ENCODE measurements at places on chromosomes 5 and 9. TPM values are rescaled to one million over a fixed set of nuclear protein-coding genes. Genes with fewer than 3 reads are reported as not detected.

- H3K27ac ChIP-seq, result no peak overlapping the region
- H3K27me3 ChIP-seq, result no peaks in the 10 kb centered on the region
- H3K4me3 ChIP-seq, result no peak overlapping the region
- H3K36me3 ChIP-seq, result no peaks in the 10 kb centered on the region
Observed at GRCh38 chr5:118788351-118788750, 200.0 kb downstream of the DTWD2 start.

DNA sequence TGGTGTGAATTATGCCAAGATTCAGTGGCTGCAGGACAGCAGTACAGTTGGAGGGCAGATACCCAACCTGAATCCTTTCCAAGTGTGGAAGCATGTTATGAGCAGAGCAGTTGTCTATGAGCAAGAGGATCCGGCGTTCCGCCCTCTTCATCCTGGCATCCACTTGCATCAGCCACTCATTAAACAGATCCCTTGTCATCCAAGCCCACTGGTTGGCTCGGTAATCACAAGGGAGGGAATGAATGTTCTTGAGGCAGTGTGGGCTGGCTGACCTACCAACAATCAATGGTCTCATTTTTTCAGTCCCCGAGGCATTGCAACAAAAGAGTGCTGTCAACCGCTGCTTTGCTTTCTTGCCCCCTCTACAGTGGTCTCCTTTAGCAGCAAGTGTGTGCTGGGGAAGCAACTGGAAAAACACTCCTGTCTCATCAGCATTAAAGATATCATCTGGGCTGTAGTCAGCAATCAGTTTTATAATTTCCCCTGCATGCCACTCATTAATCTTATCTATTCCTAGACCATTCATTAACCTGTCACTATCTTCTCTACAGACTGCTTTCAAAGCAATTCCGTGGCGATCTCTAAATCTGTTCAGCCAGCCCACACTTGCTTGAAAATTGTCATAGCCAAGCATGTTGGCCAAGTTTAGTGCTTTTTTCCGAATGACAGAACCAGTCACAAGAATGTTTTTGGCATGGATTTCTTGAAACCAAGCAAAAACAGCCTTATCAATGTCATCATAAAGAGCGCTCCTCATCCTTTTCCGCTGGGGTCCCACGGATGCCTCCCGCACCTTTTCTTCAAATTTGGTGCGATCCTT is 4.9 kb downstream of the TIGD6 start:
- H3K27ac ChIP-seq, result no peak overlapping the region
- peaks cover 13% of the 10 kb centered on the region for H3K36me3 ChIP-seq
- peaks cover 8% of the 10 kb centered on the region for H3K4me1 ChIP-seq
- H3K4me3 ChIP-seq, result no peak overlapping the region
- no peaks in the 10 kb centered on the region for H3K27me3 ChIP-seq
- DNase-seq, result no peak

- H3K4me3 ChIP-seq, result no peak overlapping the region
- H3K27me3 ChIP-seq, result no peaks in the 10 kb centered on the region
Observed at GRCh38 chr5:78331523-78332080, 28.8 kb upstream of the SCAMP1 start.

DNA sequence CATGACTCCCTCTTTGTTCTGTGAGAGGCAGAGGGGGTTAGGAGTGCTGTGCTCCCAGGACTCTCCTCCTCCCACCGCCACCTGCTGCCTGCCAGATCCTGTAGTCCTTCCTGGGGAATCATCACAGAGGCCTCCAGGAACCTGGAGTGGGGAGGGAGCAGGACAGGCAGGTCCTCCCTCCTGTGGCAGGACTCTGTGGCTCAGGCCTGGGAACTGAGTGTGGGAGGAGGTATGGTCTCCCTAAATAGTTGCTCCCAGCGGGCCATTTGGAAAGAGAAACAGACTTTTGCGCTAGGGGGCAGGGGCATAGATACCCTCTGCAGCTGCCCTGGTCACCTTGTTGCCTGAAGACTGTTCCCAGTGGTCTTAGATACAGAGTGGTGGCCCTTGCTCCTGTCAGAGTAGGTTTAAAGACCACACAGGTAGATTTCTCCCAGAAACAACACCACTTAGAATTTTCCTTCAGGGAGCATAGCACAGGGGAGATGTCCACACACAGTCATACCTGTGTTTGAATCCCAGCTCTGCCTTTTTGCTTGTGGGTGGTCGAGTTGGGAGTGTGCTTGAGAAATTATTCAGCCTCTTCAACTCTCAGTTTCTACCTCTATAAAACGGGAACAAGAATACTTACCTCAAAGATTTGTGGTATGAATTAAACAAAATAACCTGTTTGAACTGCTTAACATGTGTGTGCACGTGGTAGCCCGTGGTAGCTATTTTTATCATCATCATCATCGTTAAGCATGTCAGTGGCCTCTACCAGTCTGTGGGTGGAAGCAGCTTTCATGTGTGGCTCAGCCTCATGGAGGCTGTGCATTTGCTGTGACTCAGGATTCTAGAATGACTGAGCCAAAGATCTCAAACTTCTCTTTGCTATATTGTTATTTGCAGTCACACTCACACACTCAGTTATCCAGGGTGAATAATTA is 55.8 kb downstream of the SLC22A5 start:
- no peaks in the 10 kb centered on the region for H3K27me3 ChIP-seq
- DNase-seq, result no peak
- peaks cover 98% of the 10 kb centered on the region for H3K4me1 ChIP-seq
- H3K36me3 ChIP-seq, result no peaks in the 10 kb centered on the region
- H3K4me3 ChIP-seq, result peak overlapping the region; percentile 11

DNA sequence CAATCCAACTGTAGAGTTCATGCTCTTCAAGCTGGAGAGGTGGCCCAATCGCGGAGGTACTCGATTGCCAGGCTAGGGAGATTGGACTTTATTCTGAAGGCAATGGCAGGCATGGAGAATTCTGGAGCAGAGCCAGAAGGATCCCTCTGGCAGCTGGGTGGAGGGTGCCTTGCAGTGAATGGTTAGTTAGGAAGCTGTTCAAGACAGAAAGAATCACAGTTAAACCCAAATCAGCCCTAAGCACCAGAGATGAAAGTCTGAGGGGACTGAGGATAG is 182.4 kb downstream of the RGS3 start:
- H3K4me3 ChIP-seq, result no peak overlapping the region
- no peaks in the 10 kb centered on the region for H3K36me3 ChIP-seq
- no peaks in the 10 kb centered on the region for H3K27me3 ChIP-seq
- no peak for DNase-seq
- no peak overlapping the region for H3K27ac ChIP-seq
- H3K4me1 ChIP-seq, result no peaks in the 10 kb centered on the region

DNA sequence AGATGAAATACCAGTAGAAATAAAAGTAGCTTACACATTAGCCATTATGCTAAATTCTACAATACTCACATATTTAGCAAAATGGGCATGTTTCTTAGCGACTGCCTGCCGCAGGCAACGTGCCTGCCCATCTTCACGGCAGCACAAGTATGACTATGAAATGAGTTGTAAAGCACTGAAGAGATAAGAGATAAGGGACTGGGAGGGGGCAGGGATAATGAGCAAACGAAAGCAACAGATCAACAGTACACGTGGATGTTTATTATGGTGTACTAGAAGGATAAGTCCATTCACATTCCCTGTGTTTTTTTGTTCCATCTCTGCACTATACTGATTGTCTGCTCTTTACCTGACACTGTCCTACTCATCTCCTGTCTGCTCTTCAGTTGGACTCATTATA is 44.1 kb upstream of the KCNN2 start:
- no peaks in the 10 kb centered on the region for H3K27me3 ChIP-seq
- no peak overlapping the region for H3K27ac ChIP-seq
- no peak for DNase-seq

DNA sequence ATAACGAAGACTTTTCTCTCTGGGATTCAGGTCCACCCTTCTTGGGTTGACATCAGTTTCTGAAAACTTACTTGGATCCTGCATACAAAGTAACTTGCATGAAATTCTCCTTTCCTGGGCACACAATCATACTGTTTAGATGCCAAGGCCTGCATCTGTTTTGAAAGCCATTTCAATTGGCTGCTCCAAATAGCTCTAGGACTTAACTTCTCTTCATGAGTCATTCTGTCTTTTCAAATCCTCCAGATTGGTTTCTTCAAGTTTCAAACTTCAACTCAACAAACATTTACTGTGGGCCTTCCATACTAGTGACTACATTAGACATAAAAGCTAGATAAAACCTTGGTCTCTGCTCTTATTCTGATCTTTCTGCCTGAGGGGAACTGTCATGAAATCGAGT is 54.8 kb upstream of the HMHB1 start:
- DNase-seq, result no peak
- H3K4me1 ChIP-seq, result no peaks in the 10 kb centered on the region
- H3K4me3 ChIP-seq, result no peak overlapping the region
- H3K27me3 ChIP-seq, result no peaks in the 10 kb centered on the region

- peak overlapping the region; percentile 73 for H3K27ac ChIP-seq
- peaks cover 13% of the 10 kb centered on the region for H3K36me3 ChIP-seq
- H3K4me3 ChIP-seq, result no peak overlapping the region
- peaks cover 11% of the 10 kb centered on the region for H3K4me1 ChIP-seq
- DNase-seq, result peak; percentile 50
Observed at GRCh38 chr9:33106827-33107621, 30.6 kb upstream of the SMU1 start.

TTC16 gene
- total RNA-seq, result 3.2 TPM

GRCh38 chr5:6584727-6585126 is 48.1 kb downstream of the NSUN2 start:
- no peak overlapping the region for H3K27ac ChIP-seq
- H3K4me1 ChIP-seq, result peaks cover 9% of the 10 kb centered on the region
- H3K36me3 ChIP-seq, result no peaks in the 10 kb centered on the region
- H3K4me3 ChIP-seq, result no peak overlapping the region
- no peaks in the 10 kb centered on the region for H3K27me3 ChIP-seq
- no peak for DNase-seq

DNA sequence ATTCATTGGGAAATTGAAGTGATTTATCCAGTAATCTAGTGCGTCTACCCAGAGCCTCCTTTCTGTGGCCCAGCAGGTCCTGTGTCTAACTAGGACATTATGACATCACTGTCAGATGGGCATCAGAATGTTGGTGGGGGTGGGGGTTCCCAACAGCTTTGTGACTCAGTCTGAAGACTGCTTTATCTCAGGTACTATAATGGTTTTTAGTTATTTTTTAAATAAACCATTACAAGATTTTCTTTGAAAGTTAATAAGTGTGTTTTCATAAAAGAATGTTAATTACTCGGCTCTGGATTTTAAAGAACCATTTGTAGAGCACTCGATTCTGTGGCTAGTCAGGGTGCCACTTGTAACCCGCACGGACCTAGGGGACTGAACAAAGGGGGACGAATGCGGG is at the start of gene EQTN:
Gene EQTN, minus strand, starts transcription at position 101 of the 400 bp plus-strand sequence. Its CDS starts 95 bp downstream, at position 6.
- H3K27me3 ChIP-seq, result no peaks in the 10 kb centered on the region
- no peak for DNase-seq
- no peaks in the 10 kb centered on the region for H3K36me3 ChIP-seq
- no peaks in the 10 kb centered on the region for H3K4me1 ChIP-seq
- no peak within 1 kb of the TSS for H3K27ac ChIP-seq

EIF4E1B gene
- not detected for total RNA-seq

- no peak overlapping the region for H3K27ac ChIP-seq
- peak overlapping the region; percentile 42 for H3K4me3 ChIP-seq
- H3K27me3 ChIP-seq, result no peaks in the 10 kb centered on the region
- H3K4me1 ChIP-seq, result peaks cover 21% of the 10 kb centered on the region
- no peak for DNase-seq
- peaks cover 19% of the 10 kb centered on the region for H3K36me3 ChIP-seq
Observed at GRCh38 chr9:126499911-126500599, 113.7 kb upstream of the LMX1B start.

- H3K27me3 ChIP-seq, result no peaks in the 10 kb centered on the region
- no peak overlapping the region for H3K4me3 ChIP-seq
Observed at GRCh38 chr5:76425928-76426804, 23.1 kb downstream of the IQGAP2 start.

GRCh38 chr9:72557549-72557948 is 36.1 kb downstream of the TMC1 start:
- H3K4me3 ChIP-seq, result no peak overlapping the region
- no peaks in the 10 kb centered on the region for H3K27me3 ChIP-seq
- H3K4me1 ChIP-seq, result no peaks in the 10 kb centered on the region
- no peaks in the 10 kb centered on the region for H3K36me3 ChIP-seq

GRCh38 chr9:110986529-110986928 is 51.7 kb downstream of the LPAR1 start:
- DNase-seq, result no peak
- no peaks in the 10 kb centered on the region for H3K27me3 ChIP-seq
- no peak overlapping the region for H3K27ac ChIP-seq
- H3K36me3 ChIP-seq, result no peaks in the 10 kb centered on the region
- no peak overlapping the region for H3K4me3 ChIP-seq

GRCh38 chr9:115276621-115277020 is 158.7 kb upstream of the TNC start:
- H3K4me1 ChIP-seq, result no peaks in the 10 kb centered on the region
- H3K27me3 ChIP-seq, result no peaks in the 10 kb centered on the region

- no peaks in the 10 kb centered on the region for H3K27me3 ChIP-seq
- no peaks in the 10 kb centered on the region for H3K4me1 ChIP-seq
- no peaks in the 10 kb centered on the region for H3K36me3 ChIP-seq
- DNase-seq, result no peak
- no peak overlapping the region for H3K27ac ChIP-seq
- no peak overlapping the region for H3K4me3 ChIP-seq
Observed at GRCh38 chr9:16180091-16180490, 627.2 kb downstream of the CCDC171 start.

DNA sequence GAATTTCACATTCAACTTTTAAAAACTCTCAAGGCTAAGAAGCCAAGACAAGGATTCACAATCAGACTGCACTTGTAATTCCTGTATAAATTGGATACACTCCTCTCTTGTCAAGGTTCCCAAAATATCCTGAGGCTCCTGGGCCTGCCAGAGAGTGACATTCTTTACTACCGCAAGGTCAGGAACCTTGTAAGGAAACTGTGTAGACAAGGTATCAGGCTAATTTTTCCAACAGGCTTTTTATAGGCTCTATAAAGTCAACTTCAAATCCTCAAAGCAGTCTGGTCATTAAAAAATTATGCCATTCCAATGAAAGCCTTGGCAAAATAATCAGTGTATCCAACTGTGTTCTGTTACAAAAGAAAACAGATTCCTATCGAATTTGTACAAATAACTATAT is 15.5 kb upstream of the PAIP1 start:
- no peak overlapping the region for H3K4me3 ChIP-seq
- DNase-seq, result no peak
- no peaks in the 10 kb centered on the region for H3K4me1 ChIP-seq
- no peaks in the 10 kb centered on the region for H3K27me3 ChIP-seq
- no peak overlapping the region for H3K27ac ChIP-seq

DNA sequence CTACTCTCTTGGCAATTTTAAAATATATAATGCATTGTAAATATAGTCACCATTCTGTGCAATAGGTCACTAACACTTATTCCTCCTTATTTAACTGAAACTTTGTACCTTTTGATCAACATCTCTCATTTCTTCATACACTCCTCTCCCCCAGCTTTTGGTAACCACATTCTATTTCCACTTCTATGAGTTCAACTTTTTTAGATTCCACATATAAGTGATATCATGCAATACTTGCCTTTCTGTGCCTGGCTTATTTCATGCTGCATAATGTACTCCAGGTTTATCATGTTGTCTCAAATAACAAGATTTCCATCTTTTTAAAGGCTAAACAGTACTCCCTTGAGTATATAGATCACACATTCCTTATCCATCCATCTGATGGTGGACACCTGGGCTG is 188.8 kb downstream of the NXNL2 start:
- no peaks in the 10 kb centered on the region for H3K36me3 ChIP-seq
- no peak overlapping the region for H3K4me3 ChIP-seq
- DNase-seq, result no peak
- no peak overlapping the region for H3K27ac ChIP-seq

- no peaks in the 10 kb centered on the region for H3K36me3 ChIP-seq
- no peaks in the 10 kb centered on the region for H3K4me1 ChIP-seq
- no peak overlapping the region for H3K27ac ChIP-seq
- no peaks in the 10 kb centered on the region for H3K27me3 ChIP-seq
Observed at GRCh38 chr5:83354958-83355357, 116.6 kb upstream of the VCAN start.

GRCh38 chr9:85716031-85716877 is 25.5 kb downstream of the AGTPBP1 start:
- no peaks in the 10 kb centered on the region for H3K36me3 ChIP-seq
- no peak overlapping the region for H3K4me3 ChIP-seq
